Left cardiac atrium (tissue), 4 donors: ENCODE measurements at places on chromosomes 12 and 14. TPM values are rescaled to one million over a fixed set of nuclear protein-coding genes. Genes with fewer than 3 reads are reported as not detected.

The EPYC gene
- total RNA-seq = not detected

The TCTN1 gene
- total RNA-seq = 21.2 TPM

The NINJ2 gene
- 5.2 TPM for total RNA-seq

The PMCH gene
- total RNA-seq = not detected

The BHLHE41 gene
- 18.6 TPM for total RNA-seq

The USP44 gene
- total RNA-seq = 2.3 TPM

The AQP2 gene
- total RNA-seq = 0.24 TPM

The EML5 gene
- 0.84 TPM for total RNA-seq

The GAS2L3 gene
- total RNA-seq = 5.5 TPM

The TGM1 gene
- 6.4 TPM for total RNA-seq

The PLEKHD1 gene
- 0.24 TPM for total RNA-seq

The NGB gene
- total RNA-seq = not detected

The RNASE3 gene
- not detected for total RNA-seq

The C12orf54 gene
- total RNA-seq = not detected

The CLECL1 gene
- not detected for total RNA-seq

The NAV3 gene
- 6.9 TPM for total RNA-seq

The CD9 gene
- 167 TPM for total RNA-seq

The DCN gene
- total RNA-seq = 1,324 TPM

The SENP1 gene
- 7.2 TPM for total RNA-seq

The DBX2 gene
- total RNA-seq = 0.13 TPM

The GDF11 gene
- total RNA-seq = 14.2 TPM

The OTX2 gene
- not detected for total RNA-seq

The NFE2 gene
- 1.0 TPM for total RNA-seq

The IAPP gene
- total RNA-seq = not detected

The PRB2 gene
- total RNA-seq = not detected

The MMP14 gene
- 52.2 TPM for total RNA-seq

The LRP1 gene
- total RNA-seq = 188 TPM

The ATXN2 gene
- 43.7 TPM for total RNA-seq

The STRAP gene
- 96.4 TPM for total RNA-seq

The HOXC5 gene
- not detected for total RNA-seq

The GLI1 gene
- total RNA-seq = 1.2 TPM

The JDP2 gene
- 30.5 TPM for total RNA-seq

The OVCH1 gene
- total RNA-seq = 0.31 TPM

The COX8C gene
- total RNA-seq = not detected

The SMOC1 gene
- 5.4 TPM for total RNA-seq

The CDCA3 gene
- total RNA-seq = not detected

The POTEM gene
- not detected for total RNA-seq

The CCDC85C gene
- total RNA-seq = 24.7 TPM

The NEMF gene
- 48.6 TPM for total RNA-seq

The RERGL gene
- 3.4 TPM for total RNA-seq

The KRT81 gene
- not detected for total RNA-seq

The TAS2R31 gene
- total RNA-seq = 1.3 TPM

The TMEM253 gene
- total RNA-seq = 0.82 TPM

The AQP5 gene
- 1.0 TPM for total RNA-seq
